ENCODE measurements at places on chromosomes 16 and 17. TPM values are rescaled to one million over a fixed set of nuclear protein-coding genes. Genes with fewer than 3 reads are reported as not detected.

RPL23 gene
- 1,441 TPM for total RNA-seq

KRT28 gene
- total RNA-seq = not detected

KREMEN2 gene
- total RNA-seq = not detected

CAPN15 gene
- 24.6 TPM for total RNA-seq

KCNJ18 gene
- not detected for total RNA-seq

SMPD3 gene
- total RNA-seq = 0.26 TPM

ABCA10 gene
- 2.9 TPM for total RNA-seq

OTOP3 gene
- total RNA-seq = not detected

RCVRN gene
- not detected for total RNA-seq

VTN gene
- total RNA-seq = 0.65 TPM

FNDC8 gene
- total RNA-seq = not detected

KCTD19 gene
- total RNA-seq = 0.11 TPM
